ENCODE measurements at places on chromosomes 1 and 21. TPM values are rescaled to one million over a fixed set of nuclear protein-coding genes. Genes with fewer than 3 reads are reported as not detected.

- no peak for DNase-seq
- H3K36me3 ChIP-seq, result no peaks in the 10 kb centered on the region
- no peaks in the 10 kb centered on the region for H3K27me3 ChIP-seq
Measured at GRCh38 chr1:30701258-30701633, 22.1 kb downstream of the MATN1 start.

The AMY1B gene
- not detected for total RNA-seq

- no peaks in the 10 kb centered on the region for H3K27me3 ChIP-seq
- no peak overlapping the region for H3K4me3 ChIP-seq
- no peak overlapping the region for H3K27ac ChIP-seq
- no peak for DNase-seq
- H3K36me3 ChIP-seq, result no peaks in the 10 kb centered on the region
Measured at GRCh38 chr21:21241391-21241790, 243.2 kb downstream of the NCAM2 start.

The MR1 gene
- total RNA-seq, result 3.9 TPM

The RXFP4 gene
- 8.0 TPM for total RNA-seq
